ENCODE measurements at places on chromosomes 7 and 10.

GRCh38 chr10:77756319-77757232 lies 119.0 kb upstream of the KCNMA1 start:
- DNase-seq: peak; percentile 86

GRCh38 chr7:111010798-111011197 lies 80.1 kb upstream of the LRRN3 start:
- no peak for DNase-seq

DNA sequence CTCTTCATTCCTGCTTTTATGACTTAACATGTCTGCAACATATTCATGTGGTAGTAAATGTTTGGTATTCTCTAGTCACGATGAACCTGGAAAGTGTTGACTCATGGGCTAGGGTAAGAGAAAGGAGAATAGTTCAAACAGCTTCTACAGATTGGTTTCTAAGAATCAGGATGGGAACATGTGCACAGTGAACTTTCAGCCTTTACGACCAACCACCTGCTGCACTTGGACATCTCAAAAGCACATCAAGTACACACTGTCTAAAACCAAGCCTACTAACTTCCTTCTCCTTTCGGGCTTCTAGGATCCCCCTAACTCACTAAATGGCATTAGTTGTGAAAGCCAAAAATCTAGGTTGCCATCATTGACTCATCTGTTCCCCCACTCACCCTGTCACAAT lies 85.5 kb downstream of the CUL2 start:
- DNase-seq: no peak

- no peak for DNase-seq
These were observed 6.7 kb downstream of the CEP55 start for GRCh38 chr10:93503075-93503474.

GRCh38 chr7:39016609-39017008 lies 38.9 kb downstream of the POU6F2 start:
- no peak for DNase-seq

- no peak for DNase-seq
These were observed 113.0 kb downstream of the ABLIM1 start for GRCh38 chr10:114545071-114545470.

DNA sequence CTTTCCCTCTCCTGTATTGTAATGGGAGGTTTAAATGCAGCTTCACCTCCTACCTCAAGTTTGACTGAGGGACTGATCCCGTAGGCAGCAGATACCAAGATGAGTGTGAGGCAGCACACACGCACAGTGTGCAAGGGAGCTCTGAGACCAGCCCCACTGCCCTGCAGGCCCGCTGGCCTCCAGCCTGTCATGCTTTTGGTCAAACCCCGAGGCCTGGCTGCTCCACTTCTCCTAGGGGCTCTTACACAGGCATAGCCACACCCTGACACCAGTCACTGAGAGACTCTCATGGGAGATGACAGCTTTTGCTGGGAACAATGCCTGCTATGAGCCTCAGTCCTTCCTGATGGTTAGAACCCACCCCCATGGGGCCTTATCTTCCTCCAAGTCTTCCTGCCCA lies 27.6 kb downstream of the DRGX start:
- no peak for DNase-seq

- peak; percentile 30 for DNase-seq
These were observed 325.5 kb upstream of the C7orf33 start for GRCh38 chr7:148264933-148265557.

GRCh38 chr10:80429521-80429973 lies 21.2 kb downstream of the PRXL2A start:
- DNase-seq: no peak

GRCh38 chr10:86229376-86229775 lies 137.2 kb downstream of the GRID1 start:
- no peak for DNase-seq
